ENCODE measurements at places on chromosomes 2 and 18.
A peak's percentile ranks its signal among the peaks of the same experiment; 100 is the strongest.

- DNase-seq = no peak
Observed at GRCh38 chr2:38353402-38353801, 23.7 kb downstream of the ATL2 start.

DNA sequence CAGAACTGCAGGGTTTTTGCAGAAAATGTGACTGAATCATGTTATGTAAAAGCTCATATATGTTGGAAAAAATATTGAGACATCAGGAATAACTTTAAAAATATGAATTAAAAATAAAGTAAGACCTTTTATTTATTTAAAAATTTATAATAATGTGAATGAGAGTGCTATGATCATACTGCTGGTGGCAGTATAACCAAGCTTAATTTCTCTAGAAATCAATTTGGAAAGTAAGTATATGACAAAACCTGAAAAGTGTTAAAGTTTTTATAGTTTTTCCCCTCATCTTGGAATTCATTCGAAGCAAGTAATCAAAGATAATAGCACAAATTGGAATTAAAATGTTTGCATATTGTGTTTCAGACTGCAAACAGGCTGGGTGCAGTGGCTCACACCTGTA lies 7.5 kb downstream of the SLC39A10 start:
- DNase-seq = no peak

- DNase-seq = no peak
Observed at GRCh38 chr2:234003972-234004617, 46.4 kb upstream of the SPP2 start.

DNA sequence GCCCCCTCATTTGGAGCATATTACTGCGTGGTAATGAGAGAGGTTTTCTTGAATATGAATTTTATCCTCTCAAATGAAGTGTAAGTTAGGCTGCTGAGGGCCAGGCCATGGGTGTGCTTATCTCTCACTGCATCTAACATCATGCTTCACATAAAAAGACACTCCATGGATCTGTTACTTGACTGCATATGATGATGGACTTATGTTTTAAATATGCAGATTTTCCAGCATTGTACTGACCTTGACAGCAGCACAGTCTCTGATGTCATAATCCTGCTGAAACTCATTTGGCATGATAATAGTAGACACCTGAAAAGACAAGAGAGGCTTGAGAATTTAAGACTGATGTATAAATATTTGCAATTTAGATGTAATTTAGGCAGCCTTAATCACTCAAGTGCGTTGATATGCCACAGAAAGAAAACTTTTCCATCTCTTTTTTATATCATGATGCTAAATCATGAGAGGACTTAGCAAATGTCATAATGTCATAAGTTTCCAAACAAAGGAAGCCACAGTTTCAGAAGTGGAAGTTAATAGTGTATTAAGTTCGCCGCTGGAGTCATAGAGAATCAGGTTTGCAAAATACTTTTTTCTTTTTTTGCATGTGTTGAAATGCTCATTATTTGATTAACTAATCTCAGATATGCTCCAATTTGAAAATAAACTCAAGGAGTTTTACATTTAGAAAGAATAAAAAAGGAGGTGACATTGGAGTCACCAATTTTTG lies 62.7 kb upstream of the CD302 start:
- no peak for DNase-seq

DNA sequence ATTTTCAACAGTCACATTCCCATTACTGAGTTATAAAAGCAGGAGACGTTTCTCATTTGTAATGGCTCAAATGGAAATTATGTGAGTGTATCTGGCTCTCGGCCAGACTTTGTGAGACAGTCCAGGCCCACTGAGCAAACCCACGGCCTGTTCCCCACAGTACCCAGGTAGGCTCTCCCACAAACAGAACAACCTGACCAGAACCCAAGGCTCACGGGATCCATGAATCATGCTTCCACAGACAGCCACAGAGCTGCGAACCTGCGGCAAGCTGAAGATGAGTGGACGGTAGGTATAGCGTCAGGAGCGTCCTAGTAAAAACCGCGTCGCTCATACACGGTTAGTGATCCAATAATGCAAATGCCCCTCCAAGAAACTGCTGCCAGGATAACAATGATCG lies 34.2 kb downstream of the NDUFA10 start:
- no peak for DNase-seq

- no peak for DNase-seq
Observed at GRCh38 chr2:208415897-208416296, 9.3 kb downstream of the PTH2R start.

GRCh38 chr18:13147130-13147529 lies 71.4 kb upstream of the LDLRAD4 start:
- no peak for DNase-seq

GRCh38 chr2:239368321-239368720 lies 32.5 kb downstream of the HDAC4 start:
- DNase-seq = no peak

- no peak for DNase-seq
Observed at GRCh38 chr2:14944562-14945346, 312.2 kb downstream of the LRATD1 start.

DNA sequence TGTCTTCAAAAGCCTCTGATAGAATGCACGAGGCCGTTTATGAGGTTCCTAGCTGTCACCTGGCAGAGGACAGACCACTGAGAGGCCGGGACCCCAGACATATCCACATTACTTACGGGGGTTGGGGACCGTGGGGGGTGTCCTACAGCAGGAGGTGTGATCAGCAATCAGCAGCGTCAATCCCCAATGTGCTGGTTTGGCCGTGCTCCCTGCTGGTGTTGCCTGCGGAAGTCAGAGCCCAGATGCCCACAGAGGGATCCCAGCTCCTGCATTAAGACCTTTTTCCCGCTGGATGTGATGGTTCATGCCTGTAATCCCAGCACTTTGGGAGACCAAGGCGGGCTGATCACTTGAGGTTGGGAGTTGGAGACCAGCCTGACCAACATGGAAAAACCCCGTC lies 20.8 kb upstream of the SP5 start:
- no peak for DNase-seq

DNA sequence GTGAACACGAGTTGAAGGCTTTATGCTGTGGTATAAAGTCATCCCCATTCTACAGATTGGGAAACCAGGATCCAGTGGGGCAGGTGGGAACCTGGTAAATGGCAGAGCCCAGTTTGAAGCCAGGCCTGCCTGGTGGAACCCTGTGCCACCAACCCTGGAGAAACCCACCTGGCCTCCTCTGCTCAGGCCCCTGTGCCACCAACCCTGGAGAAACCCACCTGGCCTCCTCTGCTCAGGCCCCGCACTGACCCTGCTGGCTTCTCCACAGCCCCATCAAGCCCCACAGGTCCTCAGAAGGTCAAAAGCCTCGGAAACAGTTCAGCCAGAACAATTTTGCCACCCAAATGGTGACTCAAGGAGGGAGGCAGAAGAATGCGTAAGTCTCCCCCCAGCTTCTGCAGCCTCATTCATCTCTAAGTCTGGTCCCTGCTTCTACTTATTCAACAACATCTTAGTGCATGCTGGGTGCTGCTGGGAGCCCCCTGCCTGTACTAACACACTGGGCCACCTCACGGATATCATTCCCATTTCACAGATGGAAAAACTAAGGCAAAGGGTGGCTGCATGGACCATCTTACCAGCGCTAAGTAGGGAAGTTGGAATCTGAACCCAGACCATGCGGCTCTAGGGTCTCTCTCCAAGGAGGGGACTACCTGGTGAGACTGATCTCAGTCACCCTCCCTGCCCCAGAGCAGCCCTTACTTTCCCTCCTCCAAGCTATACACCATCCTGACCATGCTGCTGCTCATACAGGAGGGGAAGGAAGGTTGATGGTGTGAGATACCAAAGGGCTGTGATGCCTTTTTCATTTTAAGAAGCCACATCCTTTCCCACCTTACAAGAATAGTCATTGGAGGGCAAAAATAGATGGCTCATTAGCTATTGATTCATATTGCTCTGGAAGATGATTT lies 93.7 kb upstream of the ID2 start:
- DNase-seq = peak; percentile 35

DNA sequence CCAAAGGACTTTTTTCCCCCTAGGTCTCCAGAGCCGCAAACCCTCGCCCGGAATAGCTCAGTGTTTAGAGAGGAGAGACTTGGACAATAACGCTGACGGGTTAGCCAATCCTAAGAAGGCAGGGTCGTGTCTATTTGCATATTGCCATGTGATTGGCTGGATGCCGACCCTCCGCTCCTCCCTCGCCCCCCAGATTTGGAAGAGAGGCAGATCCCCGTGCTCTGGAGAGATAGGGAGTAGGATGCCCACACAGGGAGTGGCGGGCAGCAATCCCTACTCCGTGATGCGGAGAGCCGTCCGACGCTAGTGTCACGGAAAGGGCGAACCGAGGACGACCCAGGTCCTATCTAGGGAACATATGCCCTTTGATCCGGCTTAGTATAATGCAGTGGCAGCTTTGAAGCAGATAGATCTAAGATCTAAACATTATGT lies 1.4 kb downstream of the WNT6 start:
- DNase-seq = no peak

DNA sequence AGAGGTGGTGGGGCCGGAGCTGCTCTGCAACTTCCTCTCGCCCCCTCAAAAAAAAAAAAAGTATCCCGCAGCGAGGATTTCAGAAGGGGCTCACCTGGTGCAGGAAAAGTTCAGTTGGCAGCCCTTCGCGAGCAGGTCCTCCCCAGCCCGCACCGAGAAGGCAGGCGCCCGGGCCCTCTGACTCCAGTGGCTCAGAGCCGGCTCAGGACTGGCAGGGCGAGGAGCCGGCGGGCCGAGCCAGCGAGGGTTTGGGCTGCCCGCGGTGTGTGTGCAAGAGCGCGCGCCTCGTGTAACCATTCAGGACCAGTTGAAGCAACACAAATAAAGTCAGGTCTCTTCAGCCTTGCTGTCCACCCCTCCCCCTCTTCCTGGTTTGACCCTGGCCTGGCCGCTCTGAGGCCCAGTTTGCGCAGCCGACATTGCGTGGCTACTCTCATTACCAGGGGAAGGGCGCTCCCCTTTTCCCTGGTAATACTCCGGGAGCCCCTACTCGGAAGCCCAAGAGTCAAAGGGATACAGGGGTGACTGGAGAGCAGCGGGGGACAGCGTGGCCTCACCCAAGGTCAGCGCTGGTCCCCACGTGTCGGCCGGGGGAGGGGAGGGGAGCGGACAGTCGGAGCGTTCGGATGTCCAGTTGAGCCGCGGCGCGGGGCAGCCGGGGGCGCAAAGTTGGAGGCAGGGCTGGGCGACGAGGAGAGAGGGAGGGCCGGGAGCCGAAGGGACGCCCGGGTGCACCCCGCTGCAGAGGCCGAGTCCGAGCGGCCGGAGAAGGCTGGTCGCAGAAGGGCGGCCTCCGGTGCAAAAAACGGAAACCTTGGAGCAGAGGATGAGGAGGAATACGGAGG lies 12.3 kb downstream of the EN1 start:
- DNase-seq = no peak

- no peak for DNase-seq
Observed at GRCh38 chr2:230954746-230955145, 29.7 kb upstream of the GPR55 start.

- DNase-seq = no peak
Observed at GRCh38 chr2:159249990-159250715, 36.4 kb downstream of the WDSUB1 start.

- peak; percentile 46 for DNase-seq
Observed at GRCh38 chr2:224160917-224161316, 121.8 kb upstream of the SERPINE2 start.

GRCh38 chr2:127084611-127085316 lies 22.2 kb downstream of the BIN1 start:
- DNase-seq = no peak

DNA sequence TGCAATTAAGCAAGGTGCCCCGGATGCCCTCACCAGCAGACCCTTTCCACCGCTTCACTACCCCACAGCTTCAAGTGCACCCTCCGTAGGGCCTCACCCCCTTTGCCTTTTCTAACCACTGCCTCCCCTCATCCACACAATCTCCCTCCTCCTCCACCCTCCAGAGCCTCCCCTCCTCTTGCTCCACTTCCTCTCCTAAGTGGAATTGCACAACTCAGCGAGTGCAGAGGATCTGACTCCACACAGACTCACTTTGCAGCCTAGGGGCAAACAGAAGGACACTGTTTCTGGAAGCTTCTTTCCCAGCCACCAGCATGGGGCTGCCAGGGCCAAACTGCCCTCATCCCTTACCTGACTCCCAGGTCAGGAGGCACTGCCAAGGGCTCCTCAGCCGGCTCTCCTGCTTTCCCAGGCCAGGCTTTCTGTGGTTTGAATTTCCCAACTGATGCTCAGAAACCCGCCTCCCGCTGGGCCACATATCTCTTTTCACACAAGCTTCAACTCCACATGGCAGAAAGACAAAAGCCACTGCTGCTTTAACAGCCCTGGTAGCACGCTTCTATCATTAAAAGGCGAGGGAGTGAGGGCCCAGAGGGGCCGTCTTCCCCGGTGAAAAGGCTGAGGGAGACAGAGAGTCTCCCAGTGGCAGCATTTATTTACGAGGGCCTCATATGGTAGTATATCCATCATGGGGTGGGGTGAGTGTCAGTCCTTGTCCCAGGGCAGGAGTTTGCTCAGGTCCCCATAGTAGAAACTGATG lies 74.7 kb upstream of the MGAT4A start:
- DNase-seq = peak; percentile 65

DNA sequence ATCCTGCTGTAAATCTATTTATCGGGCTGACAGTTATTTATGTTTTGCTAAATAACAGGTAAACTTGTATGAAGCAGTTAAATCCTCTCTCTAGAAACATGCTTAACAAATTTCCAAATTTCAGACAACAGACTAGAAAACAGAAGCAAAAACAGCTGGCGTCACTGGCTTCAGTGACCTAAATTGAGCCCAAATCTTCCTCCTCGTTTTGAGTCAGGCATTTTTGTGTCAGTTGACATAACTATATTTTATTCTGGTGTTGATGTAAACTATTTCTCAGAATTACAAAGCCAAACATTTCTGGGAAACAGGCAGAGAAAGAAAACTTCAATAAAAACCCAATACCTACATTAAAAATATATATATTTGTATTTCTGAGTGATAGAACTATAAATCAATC lies 21.7 kb downstream of the RBMS1 start:
- no peak for DNase-seq

- no peak for DNase-seq
Observed at GRCh38 chr2:174611006-174611405, 13.4 kb upstream of the WIPF1 start.

GRCh38 chr2:141710589-141711239 lies 420.1 kb downstream of the LRP1B start:
- DNase-seq = no peak

GRCh38 chr2:120947982-120948661 lies 212.5 kb downstream of the GLI2 start:
- no peak for DNase-seq

- no peak for DNase-seq
Observed at GRCh38 chr2:221133941-221134340, 438.2 kb downstream of the EPHA4 start.

- no peak for DNase-seq
Observed at GRCh38 chr2:5524551-5524950, 167.6 kb upstream of the SOX11 start.

DNA sequence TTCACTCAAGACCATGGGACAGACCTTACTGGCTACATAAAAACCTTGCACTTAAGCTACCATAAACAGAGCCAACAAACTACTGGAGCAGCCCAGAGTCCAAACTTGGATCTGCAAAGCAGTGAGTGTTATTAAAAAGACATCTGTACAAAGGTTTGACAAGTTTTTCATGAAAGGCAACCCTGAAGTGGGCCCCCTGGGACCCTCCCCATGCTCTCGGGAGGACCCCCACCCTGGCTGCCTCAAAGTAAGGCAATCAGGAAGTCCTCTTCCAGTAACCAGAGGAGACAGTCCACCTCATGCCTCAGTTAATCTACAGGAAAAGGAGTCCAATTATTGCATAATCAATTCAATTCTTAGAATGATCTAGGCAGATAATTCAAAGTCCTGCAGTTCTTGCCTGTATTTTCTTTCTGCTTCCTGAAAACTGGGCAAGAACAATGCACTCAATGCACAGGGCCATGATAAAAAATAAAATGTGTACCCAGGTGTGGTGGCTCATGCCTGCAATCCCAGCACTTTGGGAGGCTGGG lies 69.7 kb downstream of the TBC1D8 start:
- DNase-seq = no peak
